Smooth muscle cell of the brain vasculature (primary cell): ENCODE measurements at places on chromosomes 5 and 9.
A peak's percentile ranks its signal among the peaks of the same experiment; 100 is the strongest.

GRCh38 chr9:128167209-128167608, 7.1 kb downstream of the BBLN start:
- no peak for DNase-seq

- no peak for DNase-seq
Observed at GRCh38 chr9:107539427-107540163, 50.0 kb upstream of the KLF4 start.

- no peak for DNase-seq
Observed at GRCh38 chr5:96859375-96859774, 16.9 kb upstream of the ERAP2 start.

DNA sequence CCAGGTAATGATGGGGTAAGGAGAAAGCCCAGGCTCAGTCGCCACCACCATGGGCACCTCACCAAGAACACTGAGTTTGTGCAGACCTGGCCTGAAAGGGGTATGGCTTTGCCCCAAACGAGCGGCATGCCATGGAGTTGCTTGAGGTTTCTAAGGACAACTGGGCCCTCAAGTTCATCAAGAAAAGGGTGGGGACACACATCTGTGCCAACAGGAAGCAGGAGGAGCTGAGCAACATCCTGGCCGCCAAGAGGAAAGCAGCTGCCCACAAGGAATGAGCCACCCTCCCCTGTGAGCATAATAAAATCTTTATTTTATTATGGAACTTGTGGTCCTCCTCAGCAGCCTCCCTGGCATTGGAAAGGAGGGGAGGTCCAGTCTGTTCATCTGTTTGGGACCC, 23.8 kb downstream of the CD14 start:
- no peak for DNase-seq

GRCh38 chr5:167851416-167851815, 440.0 kb upstream of the WWC1 start:
- DNase-seq: no peak

- DNase-seq: no peak
Observed at GRCh38 chr9:21976334-21976875, 17.8 kb downstream of the CDKN2A start.

DNA sequence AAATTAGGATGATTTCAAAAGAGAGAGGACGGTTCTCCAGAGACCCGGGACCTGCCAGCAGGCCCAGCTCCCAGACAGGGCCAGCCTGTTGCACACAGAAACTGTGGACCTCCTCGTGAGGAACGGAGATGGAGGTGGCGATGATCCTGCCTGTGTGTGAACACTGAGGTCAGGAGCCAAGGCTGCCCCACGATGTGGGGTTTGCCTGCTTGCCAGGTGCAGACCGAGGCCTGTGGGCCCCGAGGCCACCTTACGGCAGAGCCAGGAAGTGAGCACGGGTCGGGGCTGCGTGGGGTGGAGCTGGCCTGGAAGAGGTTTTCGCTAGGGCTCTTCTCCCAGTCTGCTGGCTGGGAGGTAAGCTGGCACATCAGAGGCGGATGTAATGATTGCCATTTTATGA, 4.3 kb downstream of the FAM163B start:
- no peak for DNase-seq

DNA sequence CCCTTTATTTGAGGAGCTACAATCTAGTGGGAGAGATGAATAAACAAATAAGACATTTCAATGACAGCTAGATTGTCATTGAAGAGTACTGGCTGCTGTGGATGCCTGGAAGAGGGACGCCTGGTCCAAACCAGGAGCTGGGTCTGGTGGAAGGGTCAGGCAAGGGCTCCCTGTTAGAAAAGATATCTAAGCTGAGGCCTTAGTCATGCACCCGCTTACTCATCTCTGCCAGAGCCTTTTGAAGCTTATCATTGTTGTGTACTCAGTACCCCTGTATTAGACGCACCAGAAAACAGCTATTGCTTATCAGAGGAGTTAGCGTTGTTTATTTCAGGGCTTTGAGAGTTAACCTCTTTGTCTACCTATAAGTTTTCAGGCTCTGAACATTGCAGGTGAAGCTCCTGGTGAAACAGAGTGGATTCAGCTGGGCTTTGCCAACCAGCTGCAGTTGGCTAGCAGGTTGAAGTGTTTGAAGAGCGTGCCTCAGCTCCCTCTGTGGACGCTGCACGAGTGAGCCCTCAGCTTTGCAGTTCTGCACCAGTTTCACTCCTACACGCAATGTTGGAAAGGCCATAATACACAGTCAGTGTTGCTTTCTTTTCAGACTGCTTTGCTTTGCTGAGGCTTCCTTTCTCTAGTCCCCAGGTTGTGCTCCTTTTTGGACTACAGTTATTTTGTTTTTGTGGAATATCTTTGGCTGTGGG, 5.6 kb upstream of the GPR151 start:
- DNase-seq: no peak

DNA sequence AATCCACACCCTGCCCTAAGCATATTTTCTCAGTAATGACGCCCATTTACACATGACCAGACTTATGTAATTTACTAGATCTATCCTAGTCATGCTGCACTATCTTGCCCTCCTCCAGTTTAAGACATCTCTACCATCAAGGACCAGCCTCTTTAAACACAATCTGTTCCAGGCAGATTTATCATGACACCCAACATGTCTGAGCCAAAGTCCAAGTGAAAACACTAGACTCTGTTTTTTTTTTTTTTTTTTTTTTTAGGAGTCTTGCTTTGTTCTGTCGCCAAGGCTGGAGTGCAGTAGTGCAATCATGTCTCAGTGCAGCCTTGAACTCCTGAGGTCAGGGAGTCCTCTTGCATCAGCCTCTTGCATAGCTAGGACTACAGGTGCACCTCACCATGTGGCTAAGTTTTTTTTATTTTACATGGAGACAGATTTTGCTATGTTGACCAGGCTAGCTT, 354.6 kb downstream of the ARRDC3 start:
- DNase-seq: no peak

DNA sequence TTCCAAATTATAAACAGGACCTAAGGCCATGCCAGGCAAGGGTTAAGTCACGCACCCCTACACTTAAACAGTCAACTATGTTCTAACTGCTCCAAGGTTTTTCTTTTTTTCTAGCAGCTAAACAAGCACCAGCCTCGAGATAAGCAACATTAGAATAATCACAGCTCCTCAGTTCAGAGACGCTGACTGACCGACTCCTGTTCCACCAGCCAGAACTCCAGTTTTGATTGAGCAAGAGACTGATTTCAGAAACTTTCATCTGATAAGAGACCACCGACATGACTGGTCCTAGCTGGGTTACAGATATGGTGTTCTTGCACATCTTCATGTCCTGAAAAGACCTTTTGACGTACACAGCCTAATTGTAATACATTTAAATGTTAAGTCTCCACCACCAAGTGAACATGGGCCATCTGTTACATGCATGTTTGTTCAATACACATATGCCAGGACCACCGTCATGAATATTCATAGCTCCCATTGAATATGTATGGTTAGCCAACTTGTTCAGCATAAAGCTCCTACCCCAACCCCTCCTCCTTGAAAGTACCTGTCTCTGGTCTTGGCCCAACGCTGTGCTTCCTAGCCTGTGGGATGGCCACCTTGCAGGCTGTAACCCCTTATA, 23.7 kb upstream of the OTULINL start:
- DNase-seq: no peak

DNA sequence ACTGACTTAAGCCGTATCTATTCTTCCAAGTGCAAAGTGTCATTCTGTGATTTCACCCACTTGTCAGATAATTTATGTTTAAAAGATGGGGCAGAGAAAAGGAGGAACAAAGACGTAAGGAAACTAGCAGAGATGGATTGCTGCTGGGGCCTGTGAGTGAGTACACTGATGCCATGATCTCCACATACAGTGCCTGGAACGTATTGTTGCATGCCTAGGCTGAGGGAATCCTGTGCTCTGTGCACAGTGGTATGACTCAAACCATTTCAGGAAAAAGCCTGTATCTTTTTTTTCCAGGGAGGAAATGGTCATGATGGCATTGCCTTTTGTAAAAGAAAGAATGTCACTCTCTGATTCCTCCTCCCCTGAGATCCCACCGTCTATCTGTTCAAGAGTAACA, 359.5 kb upstream of the ADAMTS16 start:
- DNase-seq: no peak

GRCh38 chr9:137538058-137538457, 12.1 kb downstream of the PNPLA7 start:
- DNase-seq: no peak

DNA sequence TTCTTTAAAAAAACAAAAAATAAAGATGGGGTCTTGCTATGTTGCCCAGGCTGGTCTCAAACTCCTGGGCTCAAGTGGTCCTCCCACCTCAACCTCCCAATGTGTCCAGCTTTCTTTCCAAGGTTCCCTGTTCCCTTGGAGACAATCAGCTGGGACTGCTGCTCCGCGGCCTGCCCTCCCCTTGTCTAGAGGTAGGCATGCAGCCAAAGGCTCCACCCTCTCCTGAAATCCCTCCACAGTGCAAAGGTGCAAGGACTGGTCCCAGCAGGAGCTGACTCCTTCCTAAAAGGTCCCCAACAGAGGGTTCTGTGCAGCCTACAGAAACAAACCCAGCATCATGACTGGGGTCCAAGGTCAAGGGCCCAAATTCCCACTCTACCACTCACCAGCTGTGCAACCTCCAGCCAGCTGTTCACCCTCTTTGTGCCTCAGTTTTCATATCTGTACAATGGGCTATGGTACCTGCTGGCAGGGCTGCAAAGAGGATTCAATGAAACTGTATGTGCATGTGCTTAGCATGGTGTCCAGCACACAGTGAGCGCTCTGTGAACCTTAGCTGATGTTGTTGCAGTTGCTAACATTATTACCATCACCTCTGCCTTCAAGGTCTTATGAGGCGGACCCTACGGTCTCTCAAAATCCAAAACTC, 47.5 kb downstream of the BARX1 start:
- DNase-seq: no peak

GRCh38 chr5:111953351-111954127, 196.5 kb upstream of the NREP start:
- no peak for DNase-seq

GRCh38 chr9:93413530-93413929, 38.0 kb upstream of the FAM120A start:
- no peak for DNase-seq

DNA sequence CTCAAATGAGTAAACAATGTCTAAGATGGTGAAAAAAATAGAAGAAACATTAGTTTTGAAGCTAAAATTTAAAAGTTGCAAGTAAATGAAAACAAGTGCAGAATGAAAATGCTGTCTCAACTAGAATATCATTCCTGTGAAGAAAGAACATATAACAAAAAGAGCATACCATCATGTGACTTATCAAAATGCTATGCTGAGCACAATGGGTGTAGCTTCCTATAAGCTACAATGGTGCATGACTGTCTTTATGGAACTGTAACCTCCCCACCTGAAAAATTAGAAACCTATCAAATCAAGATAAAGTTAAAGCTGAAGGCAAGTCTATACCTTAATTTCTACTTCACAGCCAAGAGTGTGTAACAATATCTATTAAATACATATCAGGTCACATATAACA, 192.0 kb downstream of the AP3B1 start:
- no peak for DNase-seq

DNA sequence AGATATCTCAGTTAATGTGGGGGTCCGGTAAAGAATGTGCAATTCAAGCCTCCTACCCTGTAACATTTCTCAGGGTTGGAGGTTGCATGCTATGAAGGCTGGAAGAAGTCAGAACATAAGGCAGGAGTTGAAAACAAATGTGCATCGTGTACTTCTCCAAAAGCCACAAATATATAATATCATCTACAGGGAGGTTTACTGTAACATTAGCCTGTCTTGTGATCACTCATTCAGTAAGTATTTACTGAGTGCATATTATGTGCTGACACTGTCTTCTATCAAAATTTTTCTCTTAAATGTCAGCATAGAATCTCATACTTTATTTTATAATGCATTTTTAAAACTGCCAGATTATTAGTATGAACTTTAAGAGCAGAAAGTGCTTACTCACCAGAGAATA, 105.6 kb upstream of the ZNF366 start:
- no peak for DNase-seq

DNA sequence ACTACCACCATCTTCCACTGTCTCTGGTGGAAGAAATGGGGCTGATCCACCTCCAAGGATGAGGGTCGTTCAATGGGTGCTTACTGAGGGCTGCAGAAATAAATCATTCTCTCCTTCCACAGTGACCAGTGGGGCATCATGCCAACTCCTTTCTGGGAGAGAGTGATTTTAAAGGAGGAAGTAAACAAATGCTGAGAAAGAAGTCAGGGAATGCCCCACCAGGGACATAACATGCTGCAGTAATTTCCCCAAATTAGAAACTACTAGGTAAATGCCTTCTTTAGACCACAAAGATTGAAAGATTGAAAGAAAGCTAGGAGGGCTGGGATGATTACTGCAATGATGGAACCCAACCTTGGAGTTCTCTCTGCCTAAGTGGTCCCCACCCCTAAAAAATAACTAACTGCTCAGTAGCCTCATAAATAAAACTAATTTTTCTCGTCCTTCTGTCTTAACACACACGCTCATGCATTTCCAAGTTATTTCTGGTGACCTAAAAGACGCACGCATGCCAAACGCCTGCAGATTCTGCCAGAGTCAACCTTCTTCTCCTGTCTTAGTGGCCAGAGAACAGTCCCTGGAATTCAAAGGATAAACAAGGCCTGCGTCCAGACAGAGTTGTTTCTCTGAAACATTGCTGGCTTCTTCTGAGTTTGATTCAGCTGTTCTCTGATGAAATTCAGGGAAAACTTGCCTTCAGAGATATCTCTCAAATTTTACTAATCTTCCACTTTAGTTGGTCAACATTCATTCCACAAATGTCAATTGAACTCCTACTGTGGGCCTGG, 250.0 kb downstream of the NR3C1 start:
- peak; percentile 35 for DNase-seq

DNA sequence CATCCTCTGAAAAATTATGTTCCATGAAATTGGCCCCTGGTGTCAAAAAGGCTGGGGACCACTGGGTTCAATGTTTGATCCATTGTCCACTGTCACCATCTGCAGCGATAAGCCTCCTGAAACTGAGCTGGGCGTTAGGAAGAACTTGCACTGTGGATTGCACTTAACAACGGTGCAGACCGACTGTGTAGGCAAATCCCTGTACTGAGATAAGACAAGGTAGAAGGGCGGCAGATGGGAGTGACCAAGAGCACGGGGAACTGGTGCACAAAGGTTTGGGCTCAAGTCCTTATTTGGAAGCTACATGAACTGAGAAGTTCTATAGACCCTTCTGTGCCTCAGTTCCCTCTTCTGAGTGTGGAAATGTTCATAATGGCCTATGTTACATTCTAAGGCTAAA, 41.6 kb upstream of the FLT4 start:
- no peak for DNase-seq

- DNase-seq: no peak
Observed at GRCh38 chr9:93807166-93808074, 147.7 kb downstream of the BARX1 start.

- DNase-seq: no peak
Observed at GRCh38 chr5:68170826-68171558, 44.6 kb upstream of the PIK3R1 start.
